ENCODE measurements at places on chromosomes 4 and X. TPM values are rescaled to one million over a fixed set of nuclear protein-coding genes. Genes with fewer than 3 reads are reported as not detected.

The HEPH gene
- 0.79 TPM for total RNA-seq

The RRH gene
- total RNA-seq: 0.18 TPM

The MEPE gene
- not detected for total RNA-seq

The SSX2B gene
- not detected for total RNA-seq

The WDR17 gene
- total RNA-seq: 1.3 TPM

The CASK gene
- total RNA-seq: 32.3 TPM

The THOC2 gene
- total RNA-seq: 36.4 TPM

The GATA1 gene
- total RNA-seq: not detected

The CXCL8 gene
- 90.2 TPM for total RNA-seq

DNA sequence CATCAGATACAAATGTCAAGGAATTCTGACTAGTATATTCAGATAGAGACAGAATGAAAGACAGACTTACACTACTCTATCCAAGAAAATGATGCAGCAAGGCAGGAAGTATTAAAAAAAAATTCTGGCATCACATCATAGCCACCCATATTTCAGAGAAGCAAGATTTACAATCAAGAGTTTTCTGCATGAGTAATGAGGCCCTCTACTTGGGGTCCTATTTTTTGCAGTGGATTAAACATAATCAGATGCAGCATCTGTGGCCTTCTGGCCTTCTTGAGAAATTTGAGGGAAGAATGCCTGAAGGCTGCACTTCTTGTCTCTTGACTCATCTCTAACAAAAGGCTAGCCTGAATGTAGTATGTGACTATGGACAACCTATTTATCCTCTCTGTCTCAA is 48.2 kb upstream of the SLIT2 start:
- DNase-seq: no peak

DNA sequence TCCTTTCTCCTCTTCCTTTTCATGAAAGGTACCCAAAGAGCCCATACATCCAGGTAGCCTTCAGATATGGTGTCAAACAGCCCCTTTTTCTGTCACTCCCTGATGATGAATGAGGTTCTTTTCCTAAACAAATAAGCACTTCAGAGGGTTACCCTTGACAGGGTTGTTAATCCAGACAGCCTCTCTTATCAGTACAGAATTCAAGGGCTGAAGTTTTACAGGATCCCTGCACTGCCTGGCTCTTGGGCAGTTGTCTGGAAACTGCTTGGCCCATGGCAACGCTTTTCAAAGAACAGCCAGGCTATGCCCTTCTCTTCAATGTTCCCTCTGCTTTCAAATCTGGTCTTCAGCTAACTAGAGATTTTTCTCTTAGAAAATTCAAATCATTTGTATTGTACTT is 352.6 kb upstream of the FAM241A start:
- DNase-seq: no peak

- no peak for DNase-seq
Observed at GRCh38 chr4:58732973-58733372, 1622.8 kb upstream of the IGFBP7 start.

DNA sequence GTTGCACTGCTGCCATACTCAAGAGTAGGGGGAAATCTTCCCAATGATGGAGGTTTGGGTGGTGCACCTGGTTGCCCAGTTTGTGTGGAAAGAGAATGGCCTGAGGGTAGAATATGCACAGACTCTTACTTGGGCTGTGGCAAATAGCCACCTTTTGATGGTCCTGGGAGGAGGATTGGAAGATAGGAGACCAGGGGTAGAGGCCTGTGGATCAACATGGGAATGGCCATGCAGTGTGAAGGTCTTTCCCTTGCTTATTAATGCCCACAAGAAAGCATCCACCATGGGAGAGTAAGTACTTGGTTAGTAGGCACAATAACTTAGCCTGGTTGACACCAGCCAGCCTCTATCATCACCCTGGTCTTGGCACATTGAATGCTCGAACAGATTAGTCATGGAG is 156.8 kb upstream of the LEF1 start:
- no peak for DNase-seq

DNA sequence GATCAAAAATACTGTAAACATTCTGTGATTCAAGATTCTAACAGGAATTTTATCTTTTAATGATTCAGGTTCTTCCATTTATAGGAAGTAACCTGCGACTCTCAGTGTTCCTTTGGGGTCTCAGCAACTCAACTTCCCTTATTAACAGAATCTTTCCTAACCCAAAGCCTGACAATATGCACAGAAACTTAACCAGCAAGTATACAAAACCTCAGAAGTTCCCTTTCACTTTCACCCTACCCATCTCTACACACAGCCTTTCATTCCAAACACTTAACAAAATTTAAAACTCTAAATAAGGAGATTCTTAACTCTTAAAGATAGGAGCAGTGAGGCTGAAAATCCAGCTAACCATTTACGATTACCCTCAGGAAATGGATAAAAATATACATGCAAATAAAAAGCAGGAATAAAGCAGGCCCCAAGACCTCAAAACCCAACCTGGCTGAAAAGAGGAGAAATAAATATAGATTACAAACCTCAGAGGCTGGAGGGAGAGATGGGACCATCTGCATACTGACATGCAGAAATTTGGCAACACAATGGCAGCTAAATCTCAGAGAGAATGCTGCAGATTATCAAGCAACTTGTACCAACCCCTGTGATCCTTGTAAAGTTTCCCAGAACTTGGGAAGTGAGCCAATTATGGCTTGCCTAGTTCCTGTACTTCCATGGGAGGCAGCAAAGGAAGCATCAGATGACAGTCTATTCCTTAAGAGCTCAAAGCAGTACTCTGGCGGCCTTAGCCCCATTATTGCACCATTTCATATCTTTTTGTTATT is 101.0 kb downstream of the ATP11C start:
- no peak for DNase-seq

- no peak for DNase-seq
Observed at GRCh38 chr4:6109842-6110560, 90.3 kb downstream of the JAKMIP1 start.

GRCh38 chr4:123846561-123846960 is 450.0 kb downstream of the SPRY1 start:
- DNase-seq: no peak

DNA sequence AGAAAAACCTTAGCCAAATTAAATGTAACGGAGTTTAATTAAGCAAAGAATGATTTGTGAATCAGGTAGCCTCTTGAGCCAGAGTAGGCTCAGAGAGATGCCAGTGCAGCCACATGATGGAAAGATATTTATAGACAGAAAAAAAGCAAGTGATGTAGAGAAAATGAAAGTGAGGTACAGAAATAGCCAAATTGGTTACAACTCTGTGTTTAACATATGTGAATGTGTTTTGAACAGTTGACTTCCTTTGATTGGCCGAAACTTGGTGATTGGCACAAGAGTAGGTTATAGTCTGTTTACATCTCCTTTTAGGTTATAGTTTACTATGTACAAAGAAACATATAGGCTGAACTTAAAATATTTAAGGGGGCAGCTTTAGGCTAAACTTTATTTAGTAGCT is 459.9 kb upstream of the BOD1L1 start:
- no peak for DNase-seq

- no peak for DNase-seq
Observed at GRCh38 chr4:85805891-85806290, 330.9 kb downstream of the ARHGAP24 start.

GRCh38 chrX:6959006-6959405 is 188.5 kb upstream of the STS start:
- no peak for DNase-seq

DNA sequence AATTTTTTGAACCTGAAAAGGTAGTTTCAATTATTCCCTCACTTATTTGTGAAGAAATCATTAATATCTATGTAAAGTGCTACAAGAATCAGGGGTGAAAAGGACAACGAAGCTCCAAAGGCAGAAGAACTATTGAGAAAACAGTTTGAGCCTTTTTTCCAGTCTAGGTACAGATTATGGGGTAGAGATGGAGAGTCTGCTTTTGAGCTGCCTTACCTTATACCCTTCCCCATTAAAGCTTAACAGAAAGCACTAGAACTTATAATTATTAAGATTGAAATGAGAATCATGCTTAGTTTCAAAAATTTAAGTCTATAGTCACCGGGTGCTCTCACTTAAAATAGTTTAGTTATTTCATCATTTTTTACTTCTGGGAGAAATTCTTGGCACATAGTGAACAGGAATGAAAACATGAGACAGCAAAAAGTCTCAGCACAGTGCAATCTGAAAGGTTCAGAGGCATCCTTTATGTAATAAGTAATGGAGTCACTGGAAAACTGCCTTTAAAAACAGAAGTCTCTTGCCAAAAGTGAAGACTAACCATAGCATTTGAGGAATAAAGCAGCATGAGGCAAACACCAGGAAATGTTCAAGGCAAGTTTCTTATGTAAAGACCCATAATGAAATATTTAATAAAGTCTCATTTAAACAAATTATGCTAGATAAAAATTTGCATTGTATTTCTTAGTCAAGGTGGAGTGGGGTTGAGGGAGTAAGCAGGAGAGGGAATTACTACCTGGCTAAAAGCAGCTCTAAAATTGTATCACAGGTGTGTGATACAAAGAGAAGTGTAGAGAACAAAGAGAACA is 5.1 kb upstream of the DCLK2 start:
- no peak for DNase-seq
